Spinal cord (tissue), 10 donors: ENCODE measurements at places on chromosomes 6 and 20. TPM values are rescaled to one million over a fixed set of nuclear protein-coding genes. Genes with fewer than 3 reads are reported as not detected.

The TTPAL gene
- total RNA-seq: 11.4 TPM

- DNase-seq: no peak
- H3K4me3 ChIP-seq: no peak overlapping the region
- no peaks in the 10 kb centered on the region for H3K4me1 ChIP-seq
- no peaks in the 10 kb centered on the region for H3K27me3 ChIP-seq
- H3K27ac ChIP-seq: no peak overlapping the region
Observed at GRCh38 chr6:127971945-127972391, 71.1 kb upstream of the THEMIS start.

GRCh38 chr6:23349521-23350147 is 776.4 kb upstream of the NRSN1 start:
- DNase-seq: peak; percentile 49
- H3K27me3 ChIP-seq: no peaks in the 10 kb centered on the region
- H3K27ac ChIP-seq: no peak overlapping the region
- no peaks in the 10 kb centered on the region for H3K4me1 ChIP-seq
- H3K4me3 ChIP-seq: no peak overlapping the region

The TMEM244 gene
- not detected for total RNA-seq

GRCh38 chr6:44614396-44614795 is 226.9 kb downstream of the CDC5L start:
- H3K27ac ChIP-seq: no peak overlapping the region
- no peaks in the 10 kb centered on the region for H3K27me3 ChIP-seq
- no peak overlapping the region for H3K4me3 ChIP-seq
- H3K36me3 ChIP-seq: no peaks in the 10 kb centered on the region

The BPIFA1 gene
- not detected for total RNA-seq

The SLC22A2 gene
- total RNA-seq: 6.7 TPM

The TMC2 gene
- 1.2 TPM for total RNA-seq

GRCh38 chr20:9467995-9468394 is 46.4 kb upstream of the LAMP5 start:
- H3K4me3 ChIP-seq: no peak overlapping the region
- H3K27ac ChIP-seq: no peak overlapping the region
- no peaks in the 10 kb centered on the region for H3K4me1 ChIP-seq
- H3K27me3 ChIP-seq: no peaks in the 10 kb centered on the region
- DNase-seq: peak; percentile 42
- no peaks in the 10 kb centered on the region for H3K36me3 ChIP-seq

- no peaks in the 10 kb centered on the region for H3K4me1 ChIP-seq
- H3K27me3 ChIP-seq: no peaks in the 10 kb centered on the region
- H3K27ac ChIP-seq: no peak overlapping the region
- H3K36me3 ChIP-seq: peaks cover 65% of the 10 kb centered on the region
Observed at GRCh38 chr20:3307078-3307477, 68.1 kb upstream of the SLC4A11 start.

- DNase-seq: peak; percentile 78
- peak overlapping the region; percentile 92 for H3K4me3 ChIP-seq
- peak overlapping the region; percentile 95 for H3K27ac ChIP-seq
- H3K4me1 ChIP-seq: peaks cover 46% of the 10 kb centered on the region
Observed at GRCh38 chr6:33313105-33313708, 671 bp downstream of the TAPBP start.

DNA sequence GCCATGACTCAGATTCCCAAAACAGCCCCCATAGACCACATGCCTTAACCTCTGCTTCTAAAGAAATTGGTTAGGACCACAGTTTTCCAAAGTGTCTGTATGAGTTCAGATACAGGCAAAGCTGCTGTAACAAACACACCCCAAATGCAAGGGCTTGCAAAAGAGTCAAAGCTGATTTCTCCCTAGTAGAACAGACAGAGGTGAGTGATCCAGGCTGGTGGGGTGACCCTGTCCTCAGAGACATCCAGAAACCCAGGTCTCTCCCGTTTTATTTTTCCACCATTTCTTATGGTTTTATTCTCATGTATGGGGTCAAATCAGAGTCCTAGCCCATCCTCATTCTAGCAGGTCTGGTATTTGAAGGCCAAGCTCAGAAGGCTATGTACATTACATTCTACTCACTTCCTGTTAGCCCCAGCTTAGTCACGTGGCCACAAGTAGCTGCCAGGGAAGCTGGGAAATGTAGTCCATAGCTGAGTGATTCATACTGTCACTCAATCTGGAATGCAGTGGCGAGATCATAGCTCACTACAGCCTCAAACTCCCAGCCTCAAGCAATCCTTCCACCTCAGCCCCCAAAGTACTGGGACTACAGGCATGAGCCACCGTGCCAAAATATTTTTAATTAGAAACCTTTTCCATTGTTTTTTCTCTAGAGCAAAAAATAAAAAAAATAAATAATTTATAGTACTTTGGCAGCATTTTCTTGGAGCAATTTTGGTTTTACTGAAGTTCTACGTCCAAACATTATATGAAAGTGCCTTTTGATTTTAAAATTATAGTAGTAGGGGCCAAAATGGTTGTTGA is 175.2 kb downstream of the ZMYND8 start:
- peaks cover 12% of the 10 kb centered on the region for H3K36me3 ChIP-seq
- peak; percentile 50 for DNase-seq
- H3K4me3 ChIP-seq: no peak overlapping the region
- H3K4me1 ChIP-seq: peaks cover 17% of the 10 kb centered on the region

The LAMA2 gene
- 126 TPM for total RNA-seq

DNA sequence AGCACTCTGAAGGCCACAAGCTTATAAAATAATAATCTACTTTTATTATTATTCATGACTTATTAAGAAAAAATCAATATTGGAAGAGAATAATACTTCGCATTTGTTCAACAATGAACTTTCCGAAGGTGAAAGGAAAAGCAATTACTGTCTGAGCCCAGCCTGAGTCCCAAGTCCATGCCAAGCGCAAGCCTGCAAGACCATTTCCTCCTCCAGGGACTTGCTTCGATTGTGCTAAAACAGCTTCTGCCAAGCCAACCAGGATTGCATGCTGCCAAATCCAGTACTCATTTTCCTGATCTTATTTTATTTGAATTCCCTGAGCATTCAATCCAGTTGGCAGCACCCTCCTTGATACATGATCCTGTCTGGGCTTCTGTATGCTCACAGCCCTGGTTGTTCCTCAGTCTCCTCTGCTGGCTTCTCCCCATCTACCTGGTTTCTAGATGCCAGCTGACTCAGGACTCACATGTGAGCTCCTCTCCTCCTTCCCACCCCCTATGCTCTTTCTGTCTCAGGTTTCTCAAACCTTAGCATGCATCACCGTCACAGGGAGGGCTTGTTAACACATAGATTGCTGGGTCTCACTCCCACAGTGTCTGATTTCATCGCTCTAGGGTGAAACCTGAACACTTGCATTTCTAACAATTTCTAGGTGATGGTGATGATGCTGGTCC is 55.9 kb upstream of the PSMF1 start:
- no peak for DNase-seq
- H3K27me3 ChIP-seq: no peaks in the 10 kb centered on the region
- no peak overlapping the region for H3K4me3 ChIP-seq
- no peaks in the 10 kb centered on the region for H3K36me3 ChIP-seq

The TREML2 gene
- 0.11 TPM for total RNA-seq

The ZSCAN16 gene
- 4.9 TPM for total RNA-seq
